Anterior cingulate cortex (tissue), 58 donors: ENCODE measurements at places on chromosomes 11 and 22.

DNA sequence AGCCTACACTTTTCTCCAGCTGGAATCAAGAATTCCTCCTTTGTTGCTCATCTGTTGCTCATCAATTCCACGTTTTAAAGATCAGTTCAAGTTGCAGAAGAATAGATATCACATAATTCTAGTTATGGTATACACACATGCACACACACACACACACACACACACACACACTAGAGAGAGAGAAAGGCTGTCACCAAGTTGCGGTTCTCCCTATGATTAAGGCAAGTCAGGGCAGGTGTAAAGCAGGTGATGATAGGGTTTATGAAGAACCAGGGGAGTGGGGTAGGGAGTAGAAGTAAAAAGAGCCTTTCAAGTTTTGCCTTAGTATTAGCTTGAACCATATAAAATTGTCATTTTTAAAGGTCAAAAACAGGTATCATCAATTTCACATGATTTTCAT, 31.7 kb upstream of the TMPRSS4 start:
- no peak for DNase-seq

- DNase-seq: no peak
Measured at GRCh38 chr22:29517215-29517908, 36.2 kb downstream of the THOC5 start.

- no peak for DNase-seq
Measured at GRCh38 chr11:5596607-5597201, at the start of gene TRIM6. Gene TRIM6, plus strand, starts transcription at chr11:5596637. Its CDS starts 261 bp downstream, at chr11:5596898.

GRCh38 chr22:20530368-20531153, 23.2 kb downstream of the MED15 start:
- DNase-seq: no peak

GRCh38 chr11:111851636-111852035, 19.7 kb downstream of the ALG9 start:
- no peak for DNase-seq

DNA sequence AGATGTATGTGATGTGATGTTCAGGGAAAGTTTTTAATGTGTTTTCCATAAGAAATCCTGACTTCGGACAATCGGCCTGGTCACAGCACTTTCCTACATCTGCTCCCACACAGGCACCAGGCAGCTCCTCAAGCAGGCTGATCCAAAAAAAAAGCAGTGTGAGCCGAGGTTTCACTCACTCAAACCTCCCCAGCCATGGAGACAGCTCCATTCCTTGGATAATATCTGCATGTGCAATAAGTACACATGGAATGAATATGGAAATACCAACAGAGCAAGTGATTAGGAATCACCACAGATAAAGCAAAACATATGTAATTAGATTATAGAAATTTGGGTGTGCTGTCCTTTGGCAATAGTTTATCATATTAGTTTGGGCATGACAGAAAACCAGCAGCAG, 88.8 kb upstream of the API5 start:
- DNase-seq: no peak

DNA sequence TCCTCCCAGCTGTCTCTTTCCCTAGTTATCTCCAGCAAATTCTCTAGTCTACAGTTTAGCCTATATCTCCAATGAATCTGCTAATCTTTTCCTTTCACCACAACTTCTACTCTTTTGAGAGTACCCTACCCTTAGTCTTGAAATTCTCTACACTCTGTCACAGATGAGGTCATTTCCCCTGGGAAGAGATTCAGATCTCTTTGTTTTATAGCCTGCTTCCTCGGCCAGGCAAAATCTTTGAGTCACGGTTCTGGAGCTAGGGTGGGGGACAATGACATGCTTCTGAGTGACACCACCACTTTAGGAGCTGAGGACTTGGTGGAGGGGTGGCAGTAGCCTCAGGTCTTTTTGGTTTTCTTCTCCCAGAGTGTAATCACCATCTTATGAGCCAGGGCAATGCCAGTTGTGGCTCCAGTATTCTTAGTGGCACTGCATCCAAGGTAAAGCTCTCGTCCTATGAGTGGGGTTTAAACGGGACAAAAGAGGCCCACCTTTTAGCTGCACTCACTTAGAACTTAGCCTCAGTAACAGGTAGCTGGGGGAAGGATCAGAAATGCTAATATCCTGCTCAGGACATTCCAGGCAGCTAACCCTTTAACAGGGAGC, 98.5 kb upstream of the RRM1 start:
- no peak for DNase-seq

DNA sequence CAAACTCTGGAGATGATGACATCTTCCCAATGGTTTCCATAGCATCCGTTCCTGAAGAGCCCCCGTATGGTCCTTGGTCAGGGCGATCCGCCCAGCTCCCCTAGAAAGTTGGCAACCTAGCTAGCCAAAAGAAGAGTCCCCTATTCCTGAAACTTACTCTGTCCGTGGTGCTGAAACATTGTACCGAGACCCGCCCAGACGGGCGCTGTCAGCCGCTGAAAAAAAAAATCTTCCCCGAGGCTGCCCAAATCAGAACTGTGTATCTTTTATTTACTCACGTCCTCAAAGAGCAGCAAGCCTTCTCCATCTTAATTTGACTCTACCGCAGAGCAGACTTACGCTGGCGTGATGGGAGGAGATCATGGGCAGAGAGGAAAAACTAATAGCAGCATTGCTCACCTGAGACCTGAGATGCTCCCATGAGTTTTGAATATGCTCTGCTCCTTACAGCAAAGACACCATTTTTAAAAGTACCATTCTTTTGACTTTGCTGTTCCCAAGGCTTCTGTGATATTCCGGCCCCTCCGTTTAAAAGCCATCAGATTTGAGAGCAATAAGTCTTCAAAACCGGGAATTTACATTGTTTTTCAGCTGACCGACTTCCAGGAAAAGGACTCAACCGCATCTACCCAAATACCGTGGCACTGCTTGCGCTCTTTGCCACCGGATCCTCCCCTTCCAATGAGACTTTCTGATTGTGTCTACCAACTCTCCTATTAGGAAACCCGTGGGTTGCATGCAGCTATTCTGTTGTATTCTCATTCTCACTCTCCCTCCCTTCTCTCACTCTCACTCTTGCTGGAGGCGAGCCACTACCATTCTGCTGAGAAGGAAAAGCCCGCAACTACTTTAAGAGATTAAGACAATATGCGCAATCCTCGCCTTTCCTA, at the start of gene SLC17A6:
Gene SLC17A6, plus strand, starts transcription at position 786 of the 890 bp plus-strand sequence. CDS start 153 bp downstream, outside the sequence.
- no peak for DNase-seq

DNA sequence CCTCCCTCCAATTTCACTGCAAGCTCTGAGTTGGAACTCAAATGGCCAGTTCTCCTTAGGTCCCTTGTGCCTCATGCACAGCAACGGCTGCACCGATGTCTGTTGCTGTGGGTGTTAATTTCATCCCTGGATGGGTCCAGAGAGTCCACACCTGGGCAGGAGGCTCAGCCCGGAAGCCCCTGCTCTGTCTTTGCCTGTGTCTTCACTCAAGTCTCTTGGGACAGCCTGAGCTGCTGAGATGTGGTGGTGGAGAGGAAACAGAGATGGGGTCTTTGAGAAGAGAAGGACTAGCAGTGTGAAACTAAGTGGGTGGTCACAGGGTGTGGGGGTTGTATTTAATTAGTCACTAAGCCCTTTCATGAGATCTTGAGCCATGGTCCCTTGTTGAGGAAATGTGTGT, 109.3 kb downstream of the NECTIN1 start:
- no peak for DNase-seq

GRCh38 chr11:57358543-57358961, 20.4 kb downstream of the P2RX3 start:
- no peak for DNase-seq

GRCh38 chr11:19409307-19409706, 168.6 kb upstream of the E2F8 start:
- no peak for DNase-seq

GRCh38 chr11:108142304-108142703, 20.9 kb downstream of the ACAT1 start:
- DNase-seq: no peak
